ENCODE measurements at places on chromosomes 5 and 9.

GRCh38 chr9:79769476-79770275 lies 197.9 kb downstream of the TLE4 start:
- no peak for DNase-seq

GRCh38 chr9:76591256-76591950 lies 132.4 kb downstream of the GCNT1 start:
- peak; percentile 91 for DNase-seq

- DNase-seq = no peak
These were observed 135.6 kb downstream of the DOCK2 start for GRCh38 chr5:169772688-169773087.

- peak; percentile 73 for DNase-seq
These were observed 16.7 kb downstream of the NDUFAF2 start for GRCh38 chr5:60961685-60962084.

GRCh38 chr5:103139264-103139865 lies 19.3 kb downstream of the PPIP5K2 start:
- peak; percentile 78 for DNase-seq

DNA sequence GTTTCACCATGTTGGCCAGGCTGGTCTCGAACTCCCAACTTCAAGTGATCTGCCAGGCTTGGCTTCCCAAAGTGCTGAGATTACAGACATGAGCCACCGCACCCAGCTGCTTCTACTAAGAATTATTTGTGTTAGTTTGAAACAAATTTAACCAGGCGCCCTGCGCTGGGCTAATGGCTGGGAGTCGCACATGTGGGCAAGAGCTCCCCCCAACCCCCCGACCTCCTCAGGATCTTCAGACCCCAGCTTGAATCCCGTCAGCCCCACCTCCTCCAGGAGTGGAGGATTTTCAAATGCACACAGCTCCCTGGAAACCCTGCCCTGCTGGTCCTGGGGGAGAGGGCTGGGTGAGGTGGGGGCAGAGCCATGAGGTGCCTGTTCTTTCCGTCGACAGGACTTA lies 21.2 kb upstream of the SLC12A7 start:
- DNase-seq = no peak

DNA sequence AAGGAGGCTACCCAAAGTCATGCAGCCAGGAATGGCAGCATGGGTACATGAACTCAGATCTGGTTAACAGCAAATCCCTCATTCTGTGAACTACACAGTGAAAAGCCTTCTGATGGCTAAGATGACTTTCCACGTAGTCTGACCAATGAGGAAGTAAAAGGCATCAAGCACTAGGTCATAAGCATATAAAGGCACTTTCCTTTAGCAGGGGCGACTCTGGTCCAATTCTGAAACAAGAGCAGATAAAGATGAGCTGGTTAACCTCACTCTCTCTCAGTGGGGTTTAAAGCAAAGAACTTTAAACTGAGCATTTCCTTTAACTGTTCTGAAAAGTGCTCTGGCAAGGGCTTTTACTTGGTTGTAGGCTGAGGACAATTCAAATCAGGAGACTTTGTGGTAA lies 21.1 kb downstream of the PSMB7 start:
- peak; percentile 65 for DNase-seq

DNA sequence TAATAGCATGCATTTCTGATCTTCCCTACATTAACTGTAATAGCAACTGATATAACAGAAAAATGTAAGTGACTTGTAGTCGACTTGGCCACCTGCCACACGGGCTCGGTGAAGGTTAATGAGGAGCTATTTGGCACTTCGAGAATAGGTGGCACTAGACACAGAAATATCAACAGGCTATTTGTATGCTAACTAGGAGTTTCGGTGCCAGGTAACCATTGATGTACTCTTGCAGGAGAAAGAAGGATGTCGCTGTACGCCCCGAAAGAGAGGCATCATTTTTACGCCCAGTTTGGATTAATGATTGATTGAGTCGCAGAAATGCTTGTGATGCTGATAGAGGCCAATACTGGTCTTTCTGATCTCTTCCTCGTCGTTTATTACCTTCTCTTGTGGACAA lies 516 bp upstream of the DMRT2 start:
- peak; percentile 46 for DNase-seq

DNA sequence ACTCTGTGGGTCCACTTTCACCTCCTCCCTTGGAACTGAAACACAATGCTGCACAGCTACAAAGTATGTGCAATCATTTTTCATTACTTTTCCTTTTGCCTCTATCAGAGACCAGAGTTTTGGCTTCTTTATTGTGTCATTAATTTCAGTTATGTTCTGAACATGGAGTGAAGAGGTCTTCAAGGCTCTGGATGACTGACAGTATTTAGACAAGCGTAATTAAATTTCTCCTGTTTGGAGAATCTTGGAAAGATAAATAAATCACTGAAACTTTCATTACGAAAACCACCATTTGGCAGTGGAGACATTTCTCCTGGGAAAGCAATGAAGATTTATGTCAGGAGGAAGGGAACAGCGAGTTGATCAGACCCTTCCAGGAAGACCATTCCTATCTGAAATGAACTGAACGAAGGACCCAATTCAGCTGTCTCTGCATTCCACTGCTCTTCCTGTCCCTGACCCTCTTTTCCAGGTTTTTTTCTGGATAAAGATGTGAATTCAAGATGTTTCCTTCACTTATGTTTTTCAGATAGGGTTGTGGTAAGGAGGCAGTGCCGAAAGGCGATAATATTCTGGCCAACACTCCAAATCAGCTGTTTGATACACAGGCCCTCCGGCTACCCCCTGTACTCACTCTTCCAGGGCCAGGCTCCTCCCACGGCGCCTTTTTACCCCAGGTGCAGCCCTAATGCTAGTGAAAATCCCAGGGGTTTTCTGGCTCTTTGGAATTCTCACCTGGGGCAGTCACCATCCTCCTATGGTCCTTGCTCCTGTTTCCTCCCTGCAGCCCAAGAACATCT lies 77.2 kb upstream of the OSMR start:
- DNase-seq = no peak

DNA sequence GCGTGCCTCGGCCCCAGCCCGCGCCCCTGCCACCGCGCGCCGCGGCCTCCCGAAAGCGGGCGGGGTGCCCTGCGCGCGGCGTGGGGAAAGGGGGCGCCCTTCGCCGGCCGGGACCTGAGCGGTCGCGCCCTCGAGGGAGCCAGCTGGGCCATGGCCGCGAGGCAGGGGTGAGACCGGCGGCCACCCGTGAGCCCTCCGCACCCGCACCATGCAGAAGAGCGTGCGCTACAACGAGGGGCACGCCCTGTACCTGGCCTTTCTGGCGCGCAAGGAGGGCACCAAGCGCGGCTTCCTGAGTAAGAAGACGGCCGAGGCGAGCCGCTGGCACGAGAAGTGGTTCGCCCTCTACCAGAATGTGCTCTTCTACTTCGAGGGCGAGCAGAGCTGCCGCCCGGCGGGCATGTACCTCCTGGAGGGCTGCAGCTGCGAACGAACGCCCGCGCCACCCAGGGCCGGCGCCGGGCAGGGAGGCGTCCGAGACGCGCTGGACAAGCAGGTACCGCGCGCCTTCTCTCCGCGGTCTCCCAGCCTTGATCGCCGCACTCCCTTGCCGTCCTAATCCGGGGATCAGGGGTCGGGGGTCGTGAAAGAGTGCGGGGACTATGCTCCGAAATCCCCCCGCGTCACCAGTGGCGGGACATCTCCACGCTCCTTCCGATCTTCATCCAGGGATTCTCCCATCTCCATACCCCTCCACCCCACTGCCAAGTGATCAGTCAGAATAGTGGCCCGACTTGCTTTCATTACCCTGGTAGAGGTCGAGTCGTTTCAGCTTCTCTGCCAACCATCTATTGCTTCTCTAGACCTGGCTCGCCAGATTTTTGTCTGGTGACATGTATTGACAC lies 590 bp downstream of the RASGRF2 start:
- DNase-seq = no peak

All from NB4 (cell line).